ENCODE measurements at places on chromosomes 7 and 10. TPM values are rescaled to one million over a fixed set of nuclear protein-coding genes. Genes with fewer than 3 reads are reported as not detected.

DNA sequence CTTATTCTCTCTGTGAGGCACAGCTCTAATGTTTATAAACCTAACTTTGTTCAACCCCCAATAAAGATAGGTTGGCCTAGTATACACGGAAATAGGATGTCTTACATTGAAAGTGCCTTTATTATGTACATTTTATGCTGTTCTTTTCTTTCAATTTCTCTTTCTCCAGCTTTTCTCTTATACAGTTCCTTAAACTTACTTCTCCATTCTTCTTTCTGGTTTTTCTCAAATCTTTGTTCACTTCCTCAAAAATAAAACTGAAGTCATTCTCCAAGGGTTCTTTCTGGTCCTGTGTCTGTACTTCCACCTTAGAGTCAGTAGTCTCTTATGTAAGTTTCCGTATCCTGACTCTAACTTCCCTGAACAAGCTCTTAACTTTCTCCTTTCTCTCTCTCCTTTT, 29.2 kb upstream of the NAMPT start:
- H3K4me3 ChIP-seq: no peak overlapping the region
- H3K27me3 ChIP-seq: peaks cover 29% of the 10 kb centered on the region
- H3K4me1 ChIP-seq: peaks cover 3% of the 10 kb centered on the region
- DNase-seq: no peak
- H3K27ac ChIP-seq: no peak overlapping the region
- no peaks in the 10 kb centered on the region for H3K36me3 ChIP-seq

Gene AKR1C4
- not detected for total RNA-seq

DNA sequence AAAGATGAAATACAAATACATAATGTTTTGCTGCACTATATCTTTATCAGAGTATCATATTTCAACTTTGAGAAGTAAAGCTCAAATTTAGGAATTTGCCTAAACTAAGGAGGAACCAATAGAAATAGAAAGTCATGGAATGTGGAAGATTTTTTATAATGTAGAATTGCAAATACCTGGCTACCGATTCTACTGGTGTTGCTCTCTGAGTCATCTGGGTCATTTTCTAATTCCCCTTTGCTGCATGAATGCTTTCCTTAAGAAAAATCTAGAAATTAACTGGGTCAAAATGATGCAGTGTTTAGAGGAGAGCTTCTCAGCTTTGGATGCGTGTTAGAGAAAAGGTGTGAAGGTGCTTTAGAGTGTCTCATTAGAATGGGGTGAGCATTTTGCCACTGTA, 568.9 kb upstream of the ANKRD30A start:
- no peak for DNase-seq
- no peak overlapping the region for H3K4me3 ChIP-seq
- H3K36me3 ChIP-seq: no peaks in the 10 kb centered on the region
- H3K27ac ChIP-seq: no peak overlapping the region
- H3K27me3 ChIP-seq: no peaks in the 10 kb centered on the region
- no peaks in the 10 kb centered on the region for H3K4me1 ChIP-seq

GRCh38 chr7:157727964-157728615, 391.3 kb downstream of the DNAJB6 start:
- peaks cover 2% of the 10 kb centered on the region for H3K4me1 ChIP-seq
- H3K36me3 ChIP-seq: peaks cover 3% of the 10 kb centered on the region
- no peak for DNase-seq
- H3K4me3 ChIP-seq: no peak overlapping the region
- no peak overlapping the region for H3K27ac ChIP-seq

Gene MCU
- total RNA-seq: 12.6 TPM

DNA sequence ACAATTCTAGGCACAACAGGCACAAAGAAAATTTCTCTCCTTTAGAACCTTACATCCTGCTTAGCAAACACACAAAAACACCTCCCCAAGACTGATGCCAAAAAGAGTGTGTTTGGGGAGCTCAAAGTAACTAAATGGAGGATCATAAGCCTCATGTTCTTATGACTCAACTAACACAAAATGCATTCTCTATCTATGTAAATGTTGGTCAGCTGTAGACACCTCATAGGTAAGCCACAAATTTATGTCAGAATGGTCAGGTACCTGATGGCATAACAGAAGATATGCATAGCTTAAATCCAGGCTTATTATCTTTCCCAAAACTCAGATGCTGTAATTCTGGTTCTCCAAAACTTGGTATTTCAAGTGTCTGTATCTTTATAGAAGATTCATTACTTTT, 315.1 kb downstream of the C7orf25 start:
- no peaks in the 10 kb centered on the region for H3K36me3 ChIP-seq
- H3K4me3 ChIP-seq: no peak overlapping the region
- H3K27me3 ChIP-seq: no peaks in the 10 kb centered on the region
- DNase-seq: no peak
- no peak overlapping the region for H3K27ac ChIP-seq

Gene SEMA3D
- total RNA-seq: not detected

DNA sequence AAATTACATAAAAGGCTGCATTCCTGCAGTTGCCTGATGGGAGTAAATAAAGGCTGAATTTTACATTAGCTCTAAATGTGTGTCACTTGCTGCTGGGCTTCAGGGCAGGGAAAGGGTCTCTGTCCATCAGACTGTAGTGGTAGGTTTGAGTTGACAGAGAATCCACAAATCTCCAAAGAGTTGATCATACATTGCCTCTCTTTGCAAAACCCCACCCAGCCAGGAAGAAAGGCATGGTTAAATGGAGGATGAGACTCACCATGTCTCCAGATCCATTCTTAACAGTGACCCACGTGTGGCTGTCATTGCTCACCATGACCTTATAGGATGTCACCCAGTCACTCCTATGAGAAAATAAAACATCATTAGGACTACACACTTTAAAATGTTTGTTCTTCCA, 92.8 kb downstream of the CPXM2 start:
- H3K27ac ChIP-seq: no peak overlapping the region
- no peak for DNase-seq
- H3K27me3 ChIP-seq: no peaks in the 10 kb centered on the region
- H3K36me3 ChIP-seq: no peaks in the 10 kb centered on the region
- no peaks in the 10 kb centered on the region for H3K4me1 ChIP-seq
